ENCODE measurements at places on chromosomes 1 and 21. TPM values are rescaled to one million over a fixed set of nuclear protein-coding genes. Genes with fewer than 3 reads are reported as not detected.

GRCh38 chr1:170415710-170416372 is 116.1 kb upstream of the GORAB start:
- H3K4me3 ChIP-seq, result no peak overlapping the region
- H3K36me3 ChIP-seq, result no peaks in the 10 kb centered on the region
- no peak for DNase-seq
- H3K27ac ChIP-seq, result no peak overlapping the region
- no peaks in the 10 kb centered on the region for H3K4me1 ChIP-seq

DNA sequence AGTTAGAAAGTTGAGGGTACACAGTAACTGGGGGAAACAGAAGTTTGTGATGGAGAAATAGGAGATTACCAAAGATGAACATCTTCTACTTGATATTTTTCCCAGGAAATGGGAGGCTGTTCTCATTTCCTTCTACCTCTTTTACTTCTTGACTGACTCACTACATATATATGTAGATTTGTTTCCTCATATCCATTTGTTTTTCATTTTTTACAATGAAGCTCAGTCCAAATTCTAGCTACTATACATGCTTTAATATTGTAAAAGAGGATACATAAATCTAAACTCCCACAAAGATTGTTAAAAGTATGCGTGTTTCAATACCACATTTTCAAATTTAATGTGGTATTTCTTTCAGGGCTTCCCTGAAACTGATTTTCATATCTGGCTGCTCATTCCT is 366.6 kb upstream of the NCAM2 start:
- H3K36me3 ChIP-seq, result no peaks in the 10 kb centered on the region
- no peak for DNase-seq
- no peak overlapping the region for H3K4me3 ChIP-seq
- H3K27ac ChIP-seq, result no peak overlapping the region
- H3K27me3 ChIP-seq, result no peaks in the 10 kb centered on the region
- no peaks in the 10 kb centered on the region for H3K4me1 ChIP-seq

Gene ABCA4
- not detected for total RNA-seq

DNA sequence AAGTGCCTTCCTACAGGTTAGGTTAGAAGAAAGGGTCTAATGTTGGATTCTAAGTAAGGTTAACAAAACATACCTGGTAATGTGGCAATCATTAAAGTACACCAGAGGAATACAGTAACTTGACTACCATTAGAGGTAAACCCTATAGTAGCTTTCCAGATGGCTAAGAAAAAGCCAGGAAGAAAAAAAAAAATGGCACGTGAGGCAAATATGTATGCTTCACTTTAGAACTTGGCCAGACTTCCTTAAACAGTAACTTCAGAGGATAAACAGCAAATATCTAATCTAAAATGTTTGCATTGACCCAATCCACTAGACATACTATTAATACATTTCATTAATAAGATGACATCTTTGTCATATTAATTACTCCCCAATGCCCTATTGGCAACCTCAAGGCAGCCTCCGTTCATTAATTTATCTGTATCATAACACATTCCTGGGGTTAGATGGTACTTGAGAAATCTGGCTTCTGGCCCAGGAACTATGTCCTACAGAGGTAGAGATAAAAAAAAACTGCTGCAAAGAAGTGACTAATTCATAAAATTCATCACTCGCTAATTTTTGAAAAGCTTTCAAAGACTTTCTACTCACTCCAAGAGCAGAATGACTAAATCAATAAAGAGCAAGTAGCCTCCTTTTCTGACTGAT is 5.8 kb downstream of the DCAF8 start:
- H3K36me3 ChIP-seq, result peaks cover 43% of the 10 kb centered on the region
- peaks cover 40% of the 10 kb centered on the region for H3K4me1 ChIP-seq
- no peak overlapping the region for H3K27ac ChIP-seq

Gene KIF26B
- total RNA-seq, result 1.7 TPM

DNA sequence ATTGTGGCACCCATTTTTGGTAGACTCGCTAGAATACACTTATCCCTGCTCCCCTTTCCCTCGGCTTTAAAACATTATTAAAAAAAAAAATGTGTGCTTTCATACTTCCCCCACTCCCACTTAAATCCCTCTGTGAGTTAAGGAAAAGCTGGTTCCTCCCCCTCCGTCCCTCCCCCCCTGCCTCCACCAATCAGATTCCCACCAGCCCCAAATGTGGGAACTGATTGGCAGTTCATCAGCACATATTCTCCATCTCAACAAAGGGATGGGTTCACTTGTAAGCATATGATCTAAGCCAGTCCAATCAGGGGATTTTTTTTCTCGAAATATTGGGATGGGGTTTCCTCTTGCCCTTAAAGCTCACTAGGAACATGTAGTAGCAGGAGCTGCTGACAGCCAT is 10.8 kb upstream of the FYB2 start:
- H3K4me3 ChIP-seq, result no peak overlapping the region
- no peaks in the 10 kb centered on the region for H3K36me3 ChIP-seq
- no peak for DNase-seq
- peaks cover 5% of the 10 kb centered on the region for H3K4me1 ChIP-seq
- H3K27me3 ChIP-seq, result peaks cover 13% of the 10 kb centered on the region
- no peak overlapping the region for H3K27ac ChIP-seq

Gene VHLL
- total RNA-seq, result not detected

DNA sequence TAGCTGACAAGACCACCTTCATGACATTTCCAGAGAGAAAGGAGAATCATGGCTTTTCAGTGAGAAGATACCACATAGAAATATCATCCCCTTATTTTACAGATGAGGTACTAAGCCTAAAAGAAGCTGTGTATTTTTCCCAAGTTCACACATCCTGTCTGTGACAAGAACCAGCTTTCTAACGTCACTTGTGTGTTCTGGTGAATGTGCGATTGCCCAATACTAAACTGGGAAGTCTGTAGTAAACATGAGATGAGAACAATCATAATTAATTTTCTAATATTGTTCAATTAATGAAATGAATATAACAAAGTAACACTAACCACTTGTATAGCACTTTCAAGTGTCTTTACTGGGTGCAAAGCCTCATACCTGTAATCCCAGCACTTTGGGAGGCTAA is 46.0 kb downstream of the PTGER3 start:
- no peak overlapping the region for H3K4me3 ChIP-seq
- H3K36me3 ChIP-seq, result no peaks in the 10 kb centered on the region
- H3K27ac ChIP-seq, result no peak overlapping the region
- DNase-seq, result no peak

- no peak overlapping the region for H3K27ac ChIP-seq
- no peak overlapping the region for H3K4me3 ChIP-seq
- no peaks in the 10 kb centered on the region for H3K27me3 ChIP-seq
- H3K36me3 ChIP-seq, result no peaks in the 10 kb centered on the region
- DNase-seq, result no peak
Measured at GRCh38 chr21:28817871-28818270, 174.8 kb downstream of the LTN1 start.

Gene C1QTNF12
- total RNA-seq, result 2.5 TPM

GRCh38 chr1:151828921-151829320 is 2.7 kb downstream of the RORC start:
- no peak overlapping the region for H3K27ac ChIP-seq
- H3K27me3 ChIP-seq, result peaks cover 20% of the 10 kb centered on the region
- no peak overlapping the region for H3K4me3 ChIP-seq
- no peaks in the 10 kb centered on the region for H3K36me3 ChIP-seq
- H3K4me1 ChIP-seq, result peaks cover 8% of the 10 kb centered on the region

Gene KAZN
- total RNA-seq, result 0.73 TPM

- no peak for DNase-seq
- no peaks in the 10 kb centered on the region for H3K36me3 ChIP-seq
- H3K27ac ChIP-seq, result no peak overlapping the region
Measured at GRCh38 chr1:6461051-6461530, 4.9 kb downstream of the TNFRSF25 start.

GRCh38 chr1:175512637-175513412 is 230.6 kb downstream of the TNR start:
- no peak overlapping the region for H3K4me3 ChIP-seq
- no peak overlapping the region for H3K27ac ChIP-seq
- peaks cover 31% of the 10 kb centered on the region for H3K4me1 ChIP-seq
- H3K36me3 ChIP-seq, result peaks cover 4% of the 10 kb centered on the region
- DNase-seq, result no peak

GRCh38 chr1:185108321-185108720 is 48.4 kb downstream of the TRMT1L start:
- no peak overlapping the region for H3K27ac ChIP-seq
- H3K36me3 ChIP-seq, result peaks cover 16% of the 10 kb centered on the region
- no peak for DNase-seq

Gene RAB25
- 0.38 TPM for total RNA-seq

- no peaks in the 10 kb centered on the region for H3K4me1 ChIP-seq
- no peaks in the 10 kb centered on the region for H3K27me3 ChIP-seq
- DNase-seq, result no peak
Measured at GRCh38 chr1:234589064-234589800, 20.7 kb downstream of the IRF2BP2 start.

DNA sequence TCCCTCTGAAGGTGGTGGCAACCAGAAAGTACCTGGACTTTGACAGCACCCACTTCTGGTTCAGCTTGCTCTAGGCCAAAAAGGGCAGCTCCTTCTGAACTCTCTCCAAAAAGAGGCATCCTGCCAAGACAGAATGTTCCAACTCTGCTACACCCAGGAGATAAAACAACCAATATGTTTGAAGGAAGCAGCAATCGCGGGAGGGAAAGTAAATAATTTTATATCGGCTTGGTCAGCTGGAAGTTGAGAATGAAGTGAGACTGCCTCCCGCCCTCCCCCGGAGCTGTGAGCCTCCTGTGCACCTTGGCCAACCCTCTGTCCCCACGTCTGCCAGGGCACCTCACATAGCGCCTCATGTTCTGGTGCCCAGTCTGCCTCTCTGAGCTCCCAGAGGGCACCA is 130.3 kb upstream of the ATP1A1 start:
- H3K4me3 ChIP-seq, result no peak overlapping the region
- peaks cover 3% of the 10 kb centered on the region for H3K27me3 ChIP-seq
- no peaks in the 10 kb centered on the region for H3K36me3 ChIP-seq

Gene OR2L5
- not detected for total RNA-seq

DNA sequence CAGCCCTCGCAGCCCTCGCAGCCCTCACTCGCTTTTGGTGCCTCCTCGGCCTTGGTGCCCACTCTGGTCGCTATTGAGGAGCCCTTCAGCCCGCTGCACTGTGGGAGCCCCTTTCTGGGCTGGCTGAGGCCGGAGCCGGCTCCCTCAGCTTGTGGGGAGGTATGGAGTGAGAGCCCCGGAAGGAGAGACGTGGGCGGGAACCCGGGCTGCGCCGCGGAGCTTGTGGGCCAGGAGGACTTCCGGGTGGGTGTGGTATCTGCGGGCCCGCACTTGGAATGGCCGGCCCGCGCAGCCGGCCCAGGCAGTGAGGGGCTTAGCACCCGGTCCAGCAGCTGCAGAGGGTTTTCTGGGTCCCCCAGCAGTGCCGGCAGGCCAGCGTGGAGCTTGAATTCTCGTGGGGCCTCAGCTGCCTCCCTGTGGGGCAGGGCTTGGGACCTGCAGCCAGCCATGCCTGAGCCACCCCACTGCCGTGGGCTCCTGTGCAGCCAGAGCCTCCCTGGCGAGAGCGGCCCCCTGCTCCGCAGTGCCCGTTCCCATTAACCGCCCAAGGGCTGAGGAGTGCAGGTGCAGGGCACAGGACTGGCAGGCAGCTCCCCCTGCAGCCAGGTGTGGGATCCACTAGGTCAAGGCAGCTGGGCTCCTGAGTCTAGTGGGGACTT is 9.9 kb upstream of the CFHR2 start:
- no peaks in the 10 kb centered on the region for H3K36me3 ChIP-seq
- H3K27me3 ChIP-seq, result no peaks in the 10 kb centered on the region
- H3K4me1 ChIP-seq, result no peaks in the 10 kb centered on the region
- no peak overlapping the region for H3K27ac ChIP-seq
- DNase-seq, result peak; percentile 15
- H3K4me3 ChIP-seq, result no peak overlapping the region

GRCh38 chr21:38123626-38124025 is 133.2 kb upstream of the KCNJ15 start:
- no peak for DNase-seq
- no peaks in the 10 kb centered on the region for H3K27me3 ChIP-seq
- H3K27ac ChIP-seq, result no peak overlapping the region

DNA sequence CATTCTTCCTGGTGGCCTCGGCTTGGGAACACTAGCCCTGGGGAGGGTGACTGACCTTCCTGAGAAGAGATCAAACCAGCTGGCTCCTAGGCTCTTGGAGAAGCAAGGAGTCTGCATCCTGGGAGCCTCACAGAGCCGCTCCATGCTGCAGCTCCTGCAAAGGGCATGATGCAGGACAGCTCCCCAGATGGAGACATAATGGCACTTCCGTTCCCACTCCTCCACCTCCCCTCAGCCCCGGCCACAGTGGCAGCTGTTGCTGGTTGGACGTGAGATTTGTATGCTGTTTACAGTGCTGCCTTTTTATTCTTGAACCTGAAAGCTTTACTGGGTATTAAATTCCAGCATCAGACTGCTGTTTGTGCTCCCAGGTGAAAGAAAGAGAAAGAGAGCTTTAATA is 83.7 kb upstream of the CTTNBP2NL start:
- no peaks in the 10 kb centered on the region for H3K4me1 ChIP-seq
- H3K4me3 ChIP-seq, result no peak overlapping the region
- H3K36me3 ChIP-seq, result no peaks in the 10 kb centered on the region

- peak overlapping the region; percentile 35 for H3K27ac ChIP-seq
- peaks cover 54% of the 10 kb centered on the region for H3K4me1 ChIP-seq
- H3K27me3 ChIP-seq, result no peaks in the 10 kb centered on the region
- H3K4me3 ChIP-seq, result peak overlapping the region; percentile 7
- DNase-seq, result no peak
Measured at GRCh38 chr1:116573431-116574095, 2.7 kb upstream of the CD58 start.

- H3K27ac ChIP-seq, result no peak overlapping the region
- no peaks in the 10 kb centered on the region for H3K36me3 ChIP-seq
- no peak overlapping the region for H3K4me3 ChIP-seq
- peak; percentile 29 for DNase-seq
Measured at GRCh38 chr1:47755101-47755990, 241.8 kb downstream of the TRABD2B start.

DNA sequence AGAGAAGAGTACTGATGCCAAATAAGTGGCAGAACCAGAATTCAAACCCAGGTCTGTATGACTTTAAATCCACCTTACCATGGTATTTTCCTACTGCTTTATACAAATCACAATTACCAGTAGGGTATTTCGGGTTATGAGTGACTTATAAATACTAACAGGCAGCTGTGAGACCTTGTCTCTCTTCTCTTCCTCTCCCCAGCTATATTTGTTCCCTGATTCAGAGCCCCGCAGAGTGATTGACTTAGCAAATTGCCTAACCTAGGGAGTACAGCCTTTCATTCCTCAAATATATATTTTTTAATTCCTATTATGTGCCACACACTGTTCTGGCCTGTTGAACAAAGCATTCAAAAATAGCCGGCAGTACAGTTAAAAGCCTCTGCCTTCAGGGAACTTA is 168.0 kb downstream of the CLEC20A start:
- H3K27ac ChIP-seq, result no peak overlapping the region
- no peak for DNase-seq
- H3K27me3 ChIP-seq, result peaks cover 4% of the 10 kb centered on the region
- H3K4me1 ChIP-seq, result peaks cover 10% of the 10 kb centered on the region

Gene TRIM63
- total RNA-seq, result not detected

- peaks cover 9% of the 10 kb centered on the region for H3K4me1 ChIP-seq
- peaks cover 20% of the 10 kb centered on the region for H3K27me3 ChIP-seq
- H3K36me3 ChIP-seq, result no peaks in the 10 kb centered on the region
- H3K27ac ChIP-seq, result no peak overlapping the region
- H3K4me3 ChIP-seq, result peak overlapping the region; percentile 57
- no peak for DNase-seq
Measured at GRCh38 chr1:165424454-165425216, 20.3 kb downstream of the RXRG start.

Gene KMO
- 53.6 TPM for total RNA-seq

GRCh38 chr1:182317611-182318161 is 73.9 kb downstream of the GLUL start:
- peaks cover 11% of the 10 kb centered on the region for H3K27me3 ChIP-seq
- DNase-seq, result no peak
- no peak overlapping the region for H3K27ac ChIP-seq
- H3K36me3 ChIP-seq, result no peaks in the 10 kb centered on the region

All from activated B cell treated with CpG ODN at 0.5 μM for 24 hours (primary cell).